Fibroblast of skin of back (primary cell): ENCODE measurements at places on chromosomes 1 and 21.
A peak's percentile ranks its signal among the peaks of the same experiment; 100 is the strongest.

- peak; percentile 48 for DNase-seq
Observed at GRCh38 chr21:25005388-25005787, 601.9 kb downstream of the MRPL39 start.

GRCh38 chr1:204513117-204513716, 3.0 kb upstream of the MDM4 start:
- no peak for DNase-seq

GRCh38 chr1:225319871-225320270, 108.0 kb downstream of the LBR start:
- DNase-seq, result no peak

GRCh38 chr1:197908716-197909220, 6.3 kb downstream of the C1orf53 start:
- DNase-seq, result peak; percentile 27

DNA sequence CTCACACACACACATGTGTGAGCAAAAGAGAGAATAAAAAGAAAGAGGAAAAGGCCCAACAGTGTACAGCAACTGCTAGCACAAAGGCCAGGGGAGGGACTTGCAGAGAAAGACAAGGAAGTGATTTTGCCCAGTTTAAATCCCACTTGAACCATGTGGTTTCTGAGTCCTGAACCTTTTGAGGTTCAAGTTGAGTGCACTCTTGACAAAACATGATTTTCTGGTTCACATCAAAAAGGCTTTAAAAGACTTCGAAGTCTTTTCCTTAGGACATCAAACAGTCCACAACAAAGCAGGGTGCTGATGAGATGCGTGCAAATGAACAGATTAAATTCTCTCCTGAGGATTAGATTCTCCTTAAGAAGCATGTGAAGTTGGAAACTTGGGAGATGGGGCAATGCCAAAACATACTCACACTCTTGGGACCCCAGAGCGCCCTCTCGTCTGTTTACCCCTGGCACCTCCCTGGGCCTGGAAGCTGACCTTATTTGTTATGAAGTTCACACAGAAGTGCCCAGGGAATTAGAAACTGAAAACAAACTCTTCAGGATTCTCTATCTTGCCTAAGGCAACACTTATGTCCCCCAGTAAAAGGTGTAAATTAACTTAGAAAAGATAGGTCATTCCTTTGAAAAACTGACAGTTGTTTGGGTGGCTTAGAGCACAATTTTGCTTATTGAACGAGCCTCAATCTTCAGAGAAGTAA, 31.5 kb downstream of the RNF220 start:
- no peak for DNase-seq

GRCh38 chr1:197284325-197284724, 16.3 kb downstream of the CRB1 start:
- no peak for DNase-seq

DNA sequence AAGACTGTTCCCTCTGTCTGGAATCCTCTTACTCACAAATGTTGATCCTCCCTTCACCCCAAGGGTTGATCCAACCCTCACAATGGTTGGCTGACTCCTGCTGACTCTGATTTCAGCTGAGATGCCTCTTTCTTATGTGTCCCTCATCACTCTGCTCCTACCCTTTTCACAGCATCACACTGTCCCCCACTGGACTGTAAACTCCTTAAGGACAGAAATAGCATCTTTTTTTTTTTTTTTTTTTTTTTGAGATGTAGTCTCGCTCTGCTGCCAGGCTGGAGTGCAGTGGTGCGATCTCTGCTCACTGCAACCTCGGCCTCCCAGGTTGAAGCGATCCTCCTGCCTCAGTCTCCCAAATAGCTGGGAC, 97.9 kb upstream of the SYT6 start:
- no peak for DNase-seq

DNA sequence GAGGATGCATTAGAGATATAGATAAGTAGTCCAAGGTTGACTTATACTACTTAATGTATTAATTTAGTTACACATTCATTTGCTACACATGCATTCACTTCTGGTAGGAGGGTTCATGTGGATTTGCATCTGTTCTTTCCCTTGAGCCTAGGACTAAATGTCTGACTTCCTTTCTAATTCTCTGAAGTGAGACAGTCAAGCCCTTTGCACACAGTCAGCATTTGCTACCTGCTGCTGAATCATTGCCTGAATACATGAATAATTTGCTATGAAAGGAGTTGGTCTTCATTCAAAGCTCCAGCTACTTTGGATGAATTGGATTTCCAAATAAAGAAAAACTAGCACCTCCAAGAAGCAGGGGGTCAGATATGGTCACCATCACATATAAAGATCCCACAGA, 154.8 kb upstream of the DAB1 start:
- DNase-seq, result no peak

GRCh38 chr1:212287261-212287895, 2.2 kb downstream of the PPP2R5A start:
- no peak for DNase-seq

GRCh38 chr1:17576519-17576853, 37.0 kb downstream of the ARHGEF10L start:
- DNase-seq, result no peak

GRCh38 chr1:55035904-55036303, 3.4 kb upstream of the PCSK9 start:
- no peak for DNase-seq

GRCh38 chr1:77639557-77640069, 42.8 kb downstream of the ZZZ3 start:
- no peak for DNase-seq

- peak; percentile 57 for DNase-seq
Observed at GRCh38 chr21:36205962-36206361, 49.3 kb downstream of the DOP1B start.

DNA sequence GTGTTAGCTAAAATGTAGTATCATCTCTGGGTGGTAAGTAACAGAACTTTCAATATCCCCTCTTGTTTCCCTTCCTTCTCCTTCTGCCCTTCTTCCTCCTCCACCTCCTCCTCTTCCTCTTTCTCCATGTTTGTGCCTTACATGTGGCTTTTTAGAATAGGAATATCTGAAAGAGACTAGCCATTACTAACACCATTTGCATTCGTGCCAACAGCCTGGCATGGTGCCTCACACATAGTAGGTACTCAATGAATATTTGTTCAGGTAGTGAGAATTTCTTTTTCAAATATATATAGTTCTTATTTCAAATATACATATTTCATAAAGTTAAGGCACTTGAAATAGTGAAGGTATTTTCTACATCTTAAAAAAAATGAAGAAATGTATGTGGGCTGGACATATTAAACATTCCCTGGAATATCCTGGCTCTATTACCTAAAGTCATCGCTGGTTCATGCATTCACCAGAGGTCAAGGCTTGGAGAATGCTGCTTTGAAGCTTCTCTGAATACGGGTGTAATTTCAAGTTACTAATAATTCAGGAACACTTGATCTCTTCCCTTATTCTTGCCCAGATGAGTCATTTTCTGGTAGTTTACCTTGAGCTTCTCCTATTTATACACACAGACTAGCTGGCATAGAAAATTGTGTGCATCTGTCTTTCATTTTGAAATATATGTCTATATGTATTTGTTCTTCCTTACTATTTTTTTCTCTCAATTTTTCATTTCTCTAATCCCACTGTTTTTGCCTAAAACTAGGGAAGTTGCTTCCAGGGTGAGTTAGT, 319.4 kb downstream of the TGFB2 start:
- peak; percentile 57 for DNase-seq

GRCh38 chr1:99347041-99347684, 82.9 kb downstream of the PLPPR4 start:
- DNase-seq, result no peak

DNA sequence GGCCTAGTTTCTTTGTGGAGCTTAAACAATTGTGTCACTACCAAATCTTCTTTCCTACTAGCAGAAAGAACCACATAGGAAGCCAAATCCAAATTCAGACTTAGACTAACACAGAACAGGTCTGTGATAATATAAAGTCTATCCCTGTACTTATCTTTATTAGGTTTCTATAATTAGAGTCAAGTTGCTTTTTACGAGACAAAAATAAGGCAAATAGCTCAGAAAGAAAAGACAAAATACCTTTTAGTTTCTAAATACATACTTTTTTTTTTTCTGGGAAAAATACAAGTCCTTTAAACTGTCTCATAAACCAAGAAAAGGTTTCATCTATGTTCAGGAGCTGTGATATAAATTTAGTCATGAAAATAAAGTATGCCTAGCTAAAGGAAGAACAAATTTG, 78.9 kb upstream of the LBR start:
- DNase-seq, result no peak

DNA sequence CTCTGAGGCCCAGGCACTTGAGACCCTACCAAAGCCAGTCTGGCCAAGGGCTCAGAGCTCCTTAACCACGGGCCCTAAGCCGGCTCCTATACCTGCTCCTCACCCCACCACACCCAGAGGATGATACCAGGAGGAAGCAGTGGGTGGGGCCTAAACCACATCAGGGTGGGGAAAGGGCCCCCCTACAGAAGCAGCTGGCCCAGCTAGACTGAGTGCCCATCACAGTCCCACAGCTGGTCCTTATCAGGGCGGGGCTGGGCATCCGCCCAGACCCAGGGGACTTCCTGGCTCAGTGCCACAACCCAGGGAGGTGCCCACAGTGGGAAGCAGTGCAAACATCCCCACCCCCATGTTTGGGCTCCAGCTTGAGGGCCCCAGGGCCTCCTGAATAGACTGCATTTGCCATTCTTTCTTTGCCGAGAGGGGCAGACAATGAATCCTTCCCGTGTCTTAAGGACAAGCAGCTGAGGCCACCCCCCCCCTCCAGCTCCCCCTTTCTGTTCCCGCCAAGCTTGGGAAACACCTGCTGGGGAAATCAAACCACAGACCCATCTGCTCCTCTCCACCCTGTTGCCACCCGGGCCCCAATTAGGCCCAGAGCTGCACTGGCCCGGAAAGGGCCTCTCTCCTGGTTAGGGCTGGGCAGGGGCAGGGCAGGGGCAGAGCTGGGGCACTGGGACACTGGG, 6.2 kb downstream of the E2F2 start:
- DNase-seq, result no peak

GRCh38 chr1:112256411-112256810, 139.6 kb upstream of the CTTNBP2NL start:
- DNase-seq, result no peak

DNA sequence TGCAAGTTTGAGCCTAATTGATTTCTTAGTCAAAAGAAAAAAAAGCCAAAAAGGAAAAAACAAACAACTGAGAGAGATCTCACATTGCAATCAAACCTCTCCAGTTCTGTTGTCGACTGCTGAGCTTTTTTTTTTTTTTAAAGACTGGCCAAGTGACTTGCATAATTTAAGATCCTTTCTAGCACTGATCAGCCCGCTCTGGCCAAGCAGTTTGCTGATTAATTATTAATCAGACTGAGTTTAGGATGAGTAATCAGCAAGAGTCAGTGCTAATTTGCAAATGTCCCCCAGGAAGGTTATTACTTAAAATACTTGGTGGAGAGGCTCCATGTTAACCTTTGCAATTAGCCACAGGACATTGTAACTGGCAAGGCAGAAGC, 39.3 kb downstream of the HMGB4 start:
- DNase-seq, result peak; percentile 15

DNA sequence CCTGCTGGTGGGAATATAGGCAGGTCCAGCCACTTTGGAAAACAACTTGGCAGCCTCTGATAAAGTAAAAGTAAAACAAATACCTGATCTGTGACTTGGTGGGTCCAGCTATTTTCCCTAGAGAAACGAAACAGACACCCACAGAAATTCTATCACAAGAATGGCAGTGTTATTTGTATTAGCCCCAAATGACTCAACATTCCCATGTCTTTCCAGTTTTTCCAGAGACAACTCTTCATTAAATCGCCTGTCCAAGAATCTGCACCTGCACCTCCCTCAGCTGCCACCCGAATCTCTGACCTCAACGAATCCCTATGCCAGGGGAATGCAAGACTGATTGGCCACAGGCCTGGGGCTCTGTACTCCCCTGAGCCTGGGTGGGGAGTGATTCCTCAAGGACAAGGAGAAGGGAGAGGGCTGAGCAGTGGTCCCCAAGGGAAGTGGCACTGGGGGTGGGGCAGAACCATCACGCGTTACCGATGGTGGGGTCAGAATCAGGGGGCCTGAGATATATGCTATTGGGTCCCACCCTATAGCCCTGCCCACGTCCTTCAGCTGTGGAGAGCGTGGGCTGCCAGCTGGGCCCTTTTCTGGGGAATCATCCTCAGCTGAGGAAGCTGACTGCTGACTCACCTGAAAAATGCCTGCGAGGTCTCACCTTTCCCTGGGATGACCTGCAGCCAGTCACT, 553.0 kb downstream of the PTPRU start:
- DNase-seq, result no peak

DNA sequence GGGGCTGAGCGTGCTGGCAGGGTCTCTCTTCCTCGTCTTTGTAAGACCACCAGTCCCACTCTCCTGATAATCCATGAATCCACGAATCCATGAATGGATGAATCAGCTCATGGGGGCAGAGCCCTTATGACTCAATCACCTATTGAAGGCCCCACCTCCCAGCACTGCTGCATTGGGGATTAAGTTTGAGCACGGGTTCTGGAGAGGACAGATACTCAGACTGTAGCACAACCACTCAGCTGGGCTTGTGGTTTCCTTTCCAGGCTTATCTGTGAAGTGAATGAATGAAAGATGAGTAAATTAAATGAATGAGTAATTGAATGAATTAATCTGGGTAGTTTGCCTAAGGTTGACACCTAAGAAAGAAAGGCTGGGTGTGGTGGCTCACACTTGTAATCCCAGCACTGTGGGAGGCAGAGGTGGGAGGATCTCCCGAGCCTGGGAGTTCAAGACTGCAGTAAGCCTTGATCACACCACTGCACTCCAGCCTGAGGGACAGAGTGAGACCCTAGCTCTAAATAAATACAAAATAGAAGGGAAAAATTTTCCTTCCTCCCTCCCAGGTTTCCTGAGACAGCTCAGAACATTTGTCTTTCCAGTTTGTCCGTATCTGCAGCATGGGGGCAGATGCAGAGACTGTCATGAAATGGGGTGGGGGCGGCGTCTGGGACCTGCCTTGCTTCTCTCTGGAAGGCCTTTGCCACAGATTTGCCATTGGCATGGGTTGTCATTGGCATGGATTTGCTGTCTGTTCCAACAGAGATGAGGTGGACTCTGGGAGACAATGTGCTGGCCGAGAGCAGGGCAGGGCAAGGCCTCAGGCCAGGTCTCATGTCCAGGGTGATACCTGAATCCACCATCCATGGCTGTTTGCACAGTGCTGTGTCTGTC, 187.7 kb upstream of the C1orf174 start:
- DNase-seq, result no peak

- DNase-seq, result no peak
Observed at GRCh38 chr1:52651904-52652303, 18.9 kb downstream of the SHISAL2A start.

- DNase-seq, result peak; percentile 57
Observed at GRCh38 chr1:10635085-10635896, 160.5 kb downstream of the PEX14 start.

DNA sequence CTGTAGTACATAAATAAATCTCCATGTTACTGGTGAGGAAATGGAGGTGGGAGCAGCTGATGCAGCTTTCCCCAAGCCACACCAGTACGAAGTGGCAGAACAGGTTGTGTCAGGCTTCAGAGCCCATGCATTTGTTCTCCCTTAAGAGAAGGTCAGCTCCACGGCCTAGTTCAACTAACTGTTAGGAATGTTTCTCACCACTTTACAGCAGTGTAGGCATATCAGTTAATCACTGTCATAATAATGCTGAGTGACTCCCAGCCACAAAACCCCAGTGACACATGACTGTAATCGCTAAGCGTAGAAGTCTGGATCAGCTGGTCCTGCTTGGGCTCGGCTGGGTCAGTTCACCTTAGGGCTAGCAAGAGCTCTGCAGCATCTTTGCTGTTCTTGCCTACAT, 90.4 kb downstream of the VPS26C start:
- peak; percentile 6 for DNase-seq
